ENCODE measurements at places on chromosomes 6 and 20.

DNA sequence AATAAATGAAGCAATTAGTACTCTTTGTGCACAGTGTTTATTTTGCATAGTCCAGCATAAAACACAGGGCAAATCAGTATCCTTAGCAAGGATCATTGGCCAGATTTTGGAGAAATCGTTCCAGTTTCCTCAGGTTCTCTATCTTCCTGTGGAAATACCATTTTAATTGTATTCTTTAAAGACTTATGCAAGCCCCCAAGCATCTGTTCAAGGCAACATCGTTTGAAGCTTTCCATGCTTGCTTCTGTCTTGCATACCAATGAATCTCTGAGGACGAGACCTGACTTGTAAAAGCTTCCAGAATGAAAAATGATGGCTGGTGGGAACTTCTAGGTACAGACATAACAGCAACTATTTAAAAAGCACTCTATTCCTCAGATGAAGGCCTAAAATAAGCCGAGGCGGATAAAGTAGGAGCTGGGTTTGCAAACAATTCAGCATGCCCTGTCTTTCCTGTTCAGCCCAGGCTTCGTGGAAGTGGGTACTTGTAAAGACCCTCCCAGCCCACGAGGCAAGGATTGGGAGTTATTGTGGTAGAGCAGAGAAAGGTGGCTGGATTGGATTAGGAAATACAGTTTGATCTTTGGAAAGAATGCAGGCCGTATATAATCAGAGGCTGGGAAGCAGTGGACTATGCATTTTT, 21.6 kb downstream of the NRSN1 start:
- no peak for DNase-seq
- no peaks in the 10 kb centered on the region for H3K27me3 ChIP-seq
- H3K36me3 ChIP-seq: no peaks in the 10 kb centered on the region
- no peaks in the 10 kb centered on the region for H3K4me1 ChIP-seq

- no peaks in the 10 kb centered on the region for H3K27me3 ChIP-seq
- no peaks in the 10 kb centered on the region for H3K4me1 ChIP-seq
- no peak overlapping the region for H3K27ac ChIP-seq
- no peak overlapping the region for H3K4me3 ChIP-seq
- no peak for DNase-seq
These were observed 315.1 kb downstream of the SMOC2 start for GRCh38 chr6:168756009-168756634.

GRCh38 chr6:54366667-54367327, 58.6 kb downstream of the TINAG start:
- H3K4me1 ChIP-seq: no peaks in the 10 kb centered on the region
- H3K27me3 ChIP-seq: no peaks in the 10 kb centered on the region
- DNase-seq: no peak
- H3K4me3 ChIP-seq: no peak overlapping the region
- no peak overlapping the region for H3K27ac ChIP-seq

GRCh38 chr6:15048367-15048766, 197.5 kb upstream of the JARID2 start:
- no peak overlapping the region for H3K27ac ChIP-seq
- no peak for DNase-seq
- no peaks in the 10 kb centered on the region for H3K27me3 ChIP-seq
- no peaks in the 10 kb centered on the region for H3K36me3 ChIP-seq

DNA sequence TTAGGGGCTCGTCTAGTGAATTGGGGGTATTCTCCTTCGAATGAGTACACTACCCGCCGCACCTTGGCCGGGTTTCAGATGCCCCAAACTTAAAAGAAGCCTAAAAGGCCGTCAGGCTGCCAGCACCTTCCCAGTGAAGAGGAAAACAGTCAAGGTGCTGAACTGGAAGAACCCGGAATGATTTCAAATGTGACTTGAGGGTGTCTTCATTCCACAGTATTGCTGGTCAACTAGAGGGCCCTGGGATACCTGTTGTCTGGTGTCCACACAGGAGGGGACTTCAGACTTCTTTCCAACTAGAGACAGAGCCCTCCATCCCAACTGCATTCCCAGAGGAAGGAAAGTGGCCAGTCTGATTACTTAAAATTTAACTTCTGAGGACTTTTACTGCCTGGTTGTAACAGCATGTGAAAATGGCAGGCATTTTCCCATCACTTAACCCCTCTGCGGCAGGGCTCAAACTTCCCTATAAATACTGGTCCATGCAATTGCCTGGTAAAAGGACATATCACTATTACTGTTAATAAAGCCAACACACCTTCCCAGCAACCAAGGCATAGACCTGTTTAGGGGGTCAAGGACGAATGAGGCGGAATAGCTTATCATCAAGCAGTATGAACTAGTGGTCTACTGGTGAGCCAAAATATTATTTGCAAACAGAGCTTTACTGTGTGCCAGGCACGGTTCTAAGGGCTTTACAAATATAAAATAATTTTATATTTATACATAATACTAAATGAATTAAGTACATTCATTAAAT, 651 bp upstream of the SAMHD1 start:
- no peak overlapping the region for H3K4me3 ChIP-seq
- no peak for DNase-seq
- peak overlapping the region; percentile 10 for H3K27ac ChIP-seq
- no peaks in the 10 kb centered on the region for H3K36me3 ChIP-seq
- H3K27me3 ChIP-seq: no peaks in the 10 kb centered on the region

DNA sequence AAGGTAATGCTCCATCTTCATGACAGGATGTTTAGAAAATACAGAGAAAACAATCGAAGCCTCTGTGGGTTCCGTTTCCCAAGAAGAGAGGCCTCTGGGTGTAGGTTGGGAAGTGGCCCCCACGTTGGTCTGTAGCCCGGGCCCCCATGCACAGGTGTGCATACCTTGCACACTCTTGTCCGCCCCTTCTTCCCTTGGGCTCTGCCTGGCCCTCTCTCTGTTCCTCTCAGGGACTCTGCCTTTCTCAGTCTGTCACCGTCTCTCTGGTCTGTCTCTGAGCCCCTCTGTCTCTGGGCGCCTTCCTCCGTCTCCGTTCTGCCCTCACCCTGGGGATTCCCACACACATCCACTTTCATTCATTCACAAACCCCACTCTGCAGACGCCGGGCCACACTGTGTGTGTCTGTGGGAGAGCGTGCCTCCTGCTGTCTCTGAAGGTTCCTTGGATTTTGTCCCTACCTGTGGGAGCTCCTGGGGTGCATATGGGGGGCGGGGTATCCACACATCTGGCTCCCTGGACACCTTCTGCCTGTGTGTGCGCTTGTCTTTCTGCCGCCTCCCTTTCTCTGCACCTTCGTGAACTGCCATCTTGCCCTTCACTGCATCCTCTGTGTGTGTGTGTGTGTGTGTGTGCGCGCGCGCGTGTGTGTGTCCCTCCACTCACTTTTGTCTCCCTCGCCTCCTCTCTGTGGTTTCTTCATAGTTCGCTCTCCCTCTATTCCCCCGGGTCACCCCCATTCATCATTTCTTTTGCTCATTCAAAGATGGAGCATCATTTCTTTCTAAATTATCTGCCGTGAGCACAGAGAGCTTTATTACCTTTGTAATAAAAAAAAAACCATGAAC, 75.3 kb downstream of the SRC start:
- DNase-seq: no peak
- H3K4me1 ChIP-seq: peaks cover 8% of the 10 kb centered on the region
- H3K27me3 ChIP-seq: peaks cover 5% of the 10 kb centered on the region
- no peaks in the 10 kb centered on the region for H3K36me3 ChIP-seq
- no peak overlapping the region for H3K27ac ChIP-seq

DNA sequence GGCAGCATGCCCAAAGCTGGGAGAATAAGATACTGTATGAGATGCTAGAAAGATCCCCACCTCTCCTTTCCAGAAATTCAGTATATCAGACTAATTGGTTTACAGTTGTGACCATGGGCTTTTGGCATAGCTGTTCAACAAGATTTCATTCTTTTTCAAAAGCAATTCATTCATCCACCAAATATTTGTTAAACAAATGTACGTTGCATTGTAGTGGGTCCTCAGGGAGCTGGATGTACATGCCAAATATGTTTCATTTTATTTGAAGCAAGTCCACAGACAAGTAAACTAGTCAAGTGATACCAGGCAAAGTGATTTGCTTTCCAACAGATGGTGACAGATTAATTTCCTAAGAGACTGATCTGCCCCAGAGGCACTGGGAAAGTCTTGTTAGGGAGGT, 85.8 kb upstream of the ESR1 start:
- no peaks in the 10 kb centered on the region for H3K36me3 ChIP-seq
- H3K4me1 ChIP-seq: peaks cover under 1% of the 10 kb centered on the region
- H3K4me3 ChIP-seq: no peak overlapping the region
- H3K27me3 ChIP-seq: no peaks in the 10 kb centered on the region
- DNase-seq: no peak
- no peak overlapping the region for H3K27ac ChIP-seq

DNA sequence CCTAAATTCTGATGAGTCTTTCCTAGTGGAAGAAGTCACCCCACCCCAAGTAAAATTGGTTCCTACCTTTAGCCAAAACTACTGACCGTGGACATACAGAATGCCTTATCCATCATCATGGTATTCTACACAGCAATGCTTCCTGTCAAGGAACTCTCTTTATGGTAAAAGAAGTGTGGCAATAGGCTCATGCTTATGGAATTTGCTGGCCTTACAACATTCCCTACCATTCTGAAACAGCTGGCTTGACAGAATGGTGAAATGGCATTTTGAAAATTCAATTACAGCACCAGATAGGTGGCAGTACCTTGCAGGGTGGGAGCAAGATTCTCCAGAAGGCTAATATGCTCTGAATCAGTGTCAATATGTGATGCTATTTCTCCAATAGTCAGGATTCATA, 41.8 kb upstream of the BACH2 start:
- no peaks in the 10 kb centered on the region for H3K27me3 ChIP-seq
- H3K4me3 ChIP-seq: no peak overlapping the region
- no peaks in the 10 kb centered on the region for H3K4me1 ChIP-seq
- no peaks in the 10 kb centered on the region for H3K36me3 ChIP-seq
- DNase-seq: no peak

- no peaks in the 10 kb centered on the region for H3K4me1 ChIP-seq
- no peaks in the 10 kb centered on the region for H3K36me3 ChIP-seq
- peaks cover 8% of the 10 kb centered on the region for H3K27me3 ChIP-seq
- H3K27ac ChIP-seq: peak overlapping the region; percentile 66
- DNase-seq: no peak
These were observed 37.2 kb upstream of the TRIM27 start for GRCh38 chr6:28960846-28961500.

- peaks cover 16% of the 10 kb centered on the region for H3K4me1 ChIP-seq
- H3K36me3 ChIP-seq: peaks cover 33% of the 10 kb centered on the region
- no peak overlapping the region for H3K27ac ChIP-seq
These were observed 95.5 kb downstream of the PREX1 start for GRCh38 chr20:48732081-48732829.

DNA sequence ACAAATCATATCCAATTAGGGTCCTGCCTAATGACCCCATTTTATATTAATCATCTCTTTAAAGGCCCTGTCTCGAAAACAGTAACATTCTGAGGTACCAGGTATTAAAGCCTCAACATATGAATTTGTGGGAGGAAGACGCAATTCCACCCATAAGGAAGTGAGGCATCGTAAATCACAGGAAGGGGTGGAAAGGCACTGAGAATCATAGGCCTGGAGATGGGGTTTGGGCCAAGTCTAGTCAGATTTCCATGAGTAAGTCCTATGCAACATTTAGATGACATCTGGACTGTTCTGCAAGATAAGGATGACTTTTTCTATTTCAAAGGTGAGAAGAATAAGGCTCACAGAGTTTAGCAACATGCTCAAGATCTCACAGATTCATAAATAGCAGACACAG, 534.0 kb downstream of the KHDRBS2 start:
- no peaks in the 10 kb centered on the region for H3K27me3 ChIP-seq
- DNase-seq: no peak
- no peaks in the 10 kb centered on the region for H3K36me3 ChIP-seq
- no peaks in the 10 kb centered on the region for H3K4me1 ChIP-seq

DNA sequence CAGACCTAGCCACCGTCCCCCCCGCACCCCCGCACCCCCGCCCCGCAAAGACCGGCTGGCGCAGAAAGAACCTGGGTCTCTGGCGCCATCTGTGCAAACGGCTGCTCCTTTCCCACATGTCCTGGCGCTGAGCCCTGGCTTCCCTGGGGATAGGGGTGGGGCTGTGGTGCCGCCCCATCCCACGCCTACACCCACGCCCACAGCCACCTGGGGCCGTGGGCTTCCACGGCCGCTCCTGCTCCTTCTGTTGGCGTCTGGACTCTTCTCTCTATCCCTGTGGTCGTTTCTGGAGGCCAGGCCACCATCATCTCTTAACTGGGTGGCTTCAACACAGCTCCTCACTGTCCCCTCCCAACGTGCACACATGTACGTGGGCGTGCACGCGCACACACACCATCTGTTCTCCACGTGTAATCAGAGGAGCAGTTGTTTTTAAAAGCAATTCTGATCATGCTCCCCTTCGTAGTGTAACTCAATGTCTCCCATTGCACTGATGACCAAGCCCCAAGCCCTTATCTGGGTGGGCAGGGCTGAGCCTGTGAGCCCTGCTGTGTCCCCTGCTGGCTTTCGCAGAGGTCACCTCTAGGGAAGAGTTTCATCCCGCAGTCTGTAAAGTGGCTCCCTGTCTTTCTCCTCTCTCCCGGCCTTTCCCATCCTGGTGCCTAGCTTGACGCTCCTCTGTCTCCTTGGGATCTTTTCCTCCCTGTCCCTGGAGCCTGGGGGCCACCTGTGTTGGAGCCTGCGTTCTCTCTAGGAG, 31.9 kb upstream of the FAM83D start:
- no peak overlapping the region for H3K4me3 ChIP-seq
- H3K27me3 ChIP-seq: no peaks in the 10 kb centered on the region
- peaks cover 9% of the 10 kb centered on the region for H3K4me1 ChIP-seq

DNA sequence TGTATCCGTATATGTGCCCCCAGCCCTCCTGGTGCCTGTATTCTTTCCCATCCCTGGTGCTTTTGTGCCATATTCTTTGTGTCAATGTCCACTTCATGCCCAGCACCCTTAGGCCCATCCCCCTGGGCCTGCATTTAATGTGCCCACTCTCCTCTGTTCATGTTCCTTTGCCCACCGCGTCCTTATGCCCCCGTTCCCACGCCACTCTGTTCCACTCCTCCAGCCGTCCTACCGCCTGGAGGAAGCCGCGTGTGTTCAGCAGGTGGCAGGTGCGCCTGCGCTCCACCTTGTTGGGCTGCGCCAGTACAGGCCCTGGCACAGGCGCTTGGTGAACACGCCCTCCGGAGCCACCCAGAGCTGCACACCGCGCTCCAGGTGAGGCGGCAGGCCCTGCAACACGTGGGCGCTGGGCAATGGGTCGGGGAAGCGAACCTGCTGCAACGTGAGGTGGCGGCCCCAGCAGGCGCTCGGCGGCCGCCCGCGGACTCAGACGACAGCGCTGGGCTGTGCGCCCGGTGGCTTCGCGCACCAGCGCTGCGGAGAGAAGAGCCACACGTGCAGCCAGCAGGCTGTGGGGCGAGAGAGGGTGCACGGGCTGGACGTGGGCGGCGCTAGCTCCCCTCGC, 4.0 kb upstream of the FOXS1 start:
- peaks cover 32% of the 10 kb centered on the region for H3K27me3 ChIP-seq
- no peaks in the 10 kb centered on the region for H3K36me3 ChIP-seq
- H3K4me3 ChIP-seq: no peak overlapping the region
- DNase-seq: no peak
- H3K27ac ChIP-seq: no peak overlapping the region
- H3K4me1 ChIP-seq: peaks cover 2% of the 10 kb centered on the region

DNA sequence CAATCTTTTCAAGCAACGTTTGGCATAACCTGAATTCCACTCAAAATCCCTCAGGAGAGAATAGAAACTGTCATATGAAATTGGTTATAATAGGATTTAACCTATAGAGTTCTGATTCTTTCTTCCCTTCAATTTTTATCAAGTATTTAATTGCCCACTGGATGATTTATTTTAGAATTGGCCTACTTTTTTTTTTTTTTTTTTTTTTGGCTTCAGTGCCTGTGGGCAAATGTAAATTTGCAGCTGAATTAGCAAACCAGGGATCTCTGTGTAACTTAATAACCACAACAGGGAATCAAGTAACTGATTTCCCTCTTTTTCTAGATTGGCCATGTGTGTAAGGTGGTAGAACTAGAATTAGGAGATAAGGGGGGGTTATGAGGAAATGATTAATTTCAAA, 157.0 kb downstream of the SOX4 start:
- no peak for DNase-seq
